ENCODE measurements at places on chromosomes 2 and 18.

DNA sequence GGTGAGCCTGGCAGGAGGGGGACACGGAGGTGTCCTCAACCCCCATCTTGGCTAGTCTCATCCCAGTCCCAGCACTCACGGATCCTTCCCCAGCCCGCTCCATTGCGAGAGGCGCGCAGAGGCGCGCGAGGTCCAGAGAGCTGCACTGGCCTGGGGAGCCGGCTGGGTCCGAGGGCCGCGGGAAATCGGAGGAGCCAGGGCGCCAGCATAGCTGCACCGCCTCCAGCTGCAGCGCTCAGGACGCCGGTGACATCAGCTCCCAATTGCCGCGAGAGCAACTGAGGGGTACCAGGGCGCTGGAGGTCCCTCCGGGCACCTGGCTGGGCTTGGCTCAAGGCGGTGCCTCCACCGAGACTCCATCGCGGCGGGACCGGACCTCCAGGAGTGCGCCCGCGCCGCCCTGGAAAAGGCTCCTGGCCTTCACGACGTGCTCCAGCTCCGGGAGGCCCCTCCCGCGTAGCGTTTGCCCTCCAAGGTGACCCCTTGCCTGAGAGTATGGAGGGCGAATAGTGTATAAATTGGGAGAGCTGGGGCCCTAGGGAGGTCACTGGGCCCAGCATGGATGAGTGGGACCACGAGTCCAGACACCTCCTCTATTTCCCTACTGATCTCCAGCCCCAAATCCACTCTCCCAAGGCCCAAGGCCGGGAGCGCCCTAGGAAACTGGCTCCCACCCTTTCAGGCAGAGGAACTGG lies 5.5 kb downstream of the RTKN start:
- no peak for DNase-seq

DNA sequence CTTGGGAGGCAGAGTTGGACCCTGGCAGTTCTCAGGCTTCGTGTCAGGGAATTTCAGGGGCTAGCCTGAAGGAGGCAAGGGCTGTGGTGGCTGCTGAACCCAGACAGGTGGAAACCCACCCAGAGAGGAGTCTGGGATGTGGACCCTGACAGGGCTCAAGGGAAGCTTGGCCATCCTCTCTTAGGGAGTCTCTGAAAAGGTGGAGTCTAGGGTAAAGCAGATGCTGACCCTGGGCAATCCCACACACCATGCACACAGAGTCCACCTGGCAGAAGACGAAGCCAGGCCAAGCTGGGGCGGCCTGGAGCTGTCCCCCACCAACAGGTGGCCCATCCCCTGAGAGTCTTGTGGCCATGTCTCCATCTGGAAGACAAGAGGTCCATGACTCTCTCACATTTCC lies 41.2 kb upstream of the TEX51 start:
- DNase-seq = no peak

DNA sequence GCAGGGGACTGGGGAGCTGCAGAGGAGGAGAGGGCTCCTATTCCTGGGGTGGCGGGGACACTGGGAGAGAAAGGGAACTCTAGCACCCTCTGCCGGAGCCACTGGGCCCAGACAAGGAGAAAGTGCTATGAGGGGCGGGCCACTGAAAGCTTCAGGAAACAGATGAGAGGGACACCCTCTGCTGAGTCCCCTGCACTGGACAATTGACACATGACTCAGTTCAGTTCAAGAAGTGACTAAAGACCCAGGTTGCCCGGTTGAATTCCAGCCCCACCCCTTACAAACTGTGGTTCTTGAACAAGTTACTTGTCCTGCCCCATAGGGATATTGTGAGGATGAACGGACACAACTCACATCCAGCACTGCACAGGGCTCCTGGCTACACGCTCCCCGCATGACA lies 5.0 kb downstream of the RUFY4 start:
- DNase-seq = no peak

- no peak for DNase-seq
These were observed 85.1 kb upstream of the ATL2 start for GRCh38 chr2:38462121-38462661.

DNA sequence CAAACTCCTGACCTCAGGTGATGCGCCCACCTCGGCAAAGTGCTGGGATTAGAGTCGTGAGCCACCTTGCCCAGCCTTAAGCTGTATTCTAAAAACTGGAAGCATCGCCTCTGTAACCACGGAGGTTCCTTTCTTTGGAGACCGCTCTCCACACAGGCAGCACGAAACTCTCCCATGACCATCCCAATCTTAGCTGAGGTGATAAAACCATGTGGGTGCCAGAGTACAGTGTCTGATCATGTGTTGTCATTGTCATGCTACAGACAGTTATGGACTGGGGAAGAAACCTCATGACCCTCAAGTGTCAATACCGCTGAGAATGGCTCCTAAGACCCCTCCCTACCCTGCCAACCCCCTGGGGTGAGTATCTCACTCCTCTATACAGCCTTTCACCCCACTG lies 41.4 kb upstream of the EPG5 start:
- DNase-seq = no peak

DNA sequence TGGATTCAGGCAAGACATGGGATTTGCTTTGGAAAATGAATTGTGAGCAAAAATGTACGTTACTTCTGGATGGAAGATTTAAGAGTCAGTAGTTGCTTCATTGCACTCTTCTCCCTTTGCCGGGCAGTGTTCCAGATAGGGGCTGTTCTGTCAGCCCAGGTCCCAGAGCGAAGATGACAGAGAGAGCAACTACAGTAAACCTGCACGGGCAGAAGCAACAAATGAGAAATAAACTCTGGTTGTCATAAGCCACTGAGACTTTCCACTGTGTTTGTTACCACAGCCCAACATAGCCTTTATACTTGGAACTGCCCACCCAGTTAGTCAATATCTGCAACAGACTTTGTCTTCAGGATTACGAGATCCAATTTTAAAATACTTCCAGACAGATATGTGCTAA lies 83.3 kb downstream of the CACNB4 start:
- no peak for DNase-seq

DNA sequence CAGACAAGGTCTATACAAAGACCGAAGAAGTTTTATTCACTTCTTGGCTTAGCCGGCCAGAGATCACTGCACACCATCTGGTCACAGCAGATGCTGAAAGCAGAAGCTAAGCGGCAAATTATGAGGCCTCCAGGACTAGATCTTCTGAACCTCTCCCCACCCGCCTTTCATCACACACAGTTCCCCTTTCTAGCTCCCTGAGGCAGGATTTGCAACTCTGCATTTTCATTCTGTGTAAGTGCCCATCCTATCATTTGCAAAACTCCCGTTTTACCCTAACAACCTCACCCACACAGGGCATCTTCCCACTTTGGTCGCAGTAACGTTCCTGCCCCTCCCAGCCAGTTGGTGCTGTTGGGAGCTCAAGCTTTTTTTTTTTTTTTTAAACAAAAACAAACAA lies 3.1 kb upstream of the MOB1A start:
- DNase-seq = no peak

DNA sequence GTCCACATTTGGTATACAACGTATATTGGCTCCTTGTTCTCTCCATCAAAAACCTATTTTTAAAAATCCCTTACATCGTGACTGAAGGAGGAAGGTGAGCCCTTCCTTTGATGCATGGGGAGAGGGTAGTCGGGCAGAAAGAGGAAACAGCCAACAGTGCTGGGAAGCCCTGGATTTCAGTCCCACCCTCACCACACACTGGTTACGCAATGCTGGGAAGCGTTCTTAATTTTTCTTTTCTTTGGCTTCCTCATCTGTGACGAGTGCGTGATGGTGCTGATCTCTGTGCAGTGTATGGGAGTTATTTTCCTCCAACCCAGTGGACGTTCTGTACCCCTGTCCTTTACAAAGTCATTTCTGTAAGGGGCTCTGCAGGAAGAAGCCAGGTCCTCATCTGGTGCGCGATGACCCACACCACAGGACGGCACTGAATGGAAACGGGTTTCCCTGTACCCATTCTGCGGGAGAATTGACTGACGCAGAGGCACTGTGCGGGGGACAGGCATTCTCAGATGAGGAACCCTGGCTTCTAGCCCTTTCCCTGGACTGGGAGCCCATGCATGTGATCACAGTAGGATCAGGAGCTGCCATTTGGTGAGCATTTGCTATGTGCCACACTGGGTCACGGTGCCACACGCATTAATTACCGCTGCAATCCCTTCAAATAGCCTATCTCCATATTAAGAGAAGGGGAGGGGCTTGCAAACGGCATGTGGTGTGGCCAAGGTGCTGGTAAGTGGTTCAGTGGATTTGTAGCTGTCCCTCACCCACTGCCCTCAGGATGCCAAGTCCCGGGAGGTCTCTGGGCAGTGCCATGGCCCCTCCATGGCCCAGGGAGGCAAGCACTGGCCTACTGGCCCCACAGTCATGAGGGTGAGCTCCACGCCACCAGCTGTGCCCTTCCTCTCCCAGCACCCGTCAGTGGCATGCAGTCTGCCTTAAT lies 4.3 kb downstream of the COLEC11 start:
- DNase-seq = no peak

- no peak for DNase-seq
These were observed 175.6 kb downstream of the MC4R start for GRCh38 chr18:60196836-60197606.

DNA sequence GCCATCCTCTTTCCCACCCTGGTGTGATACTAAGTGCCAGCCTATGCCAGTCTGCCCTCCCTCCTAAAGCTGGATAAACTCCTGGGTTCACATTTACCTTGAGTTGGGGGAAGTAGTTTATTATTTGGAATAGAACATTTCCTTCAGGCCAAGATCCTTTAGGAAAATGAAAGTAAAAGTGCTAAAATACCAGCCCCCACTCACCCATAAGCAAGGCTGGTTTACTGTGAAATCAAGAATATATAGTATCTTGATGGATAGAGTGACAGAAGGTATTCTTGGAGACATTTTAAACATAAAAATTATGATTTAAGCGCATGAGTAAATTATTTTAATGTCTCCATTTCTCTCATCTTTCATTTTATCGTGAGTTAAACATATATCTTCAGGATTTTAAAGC lies 27.1 kb downstream of the ZNF532 start:
- DNase-seq = no peak

- DNase-seq = no peak
These were observed 23.3 kb downstream of the SPTBN1 start for GRCh38 chr2:54479424-54479823.

GRCh38 chr18:21458310-21458709 lies 142.2 kb downstream of the ESCO1 start:
- no peak for DNase-seq

GRCh38 chr2:120526047-120526562 lies 180.2 kb downstream of the INHBB start:
- no peak for DNase-seq

DNA sequence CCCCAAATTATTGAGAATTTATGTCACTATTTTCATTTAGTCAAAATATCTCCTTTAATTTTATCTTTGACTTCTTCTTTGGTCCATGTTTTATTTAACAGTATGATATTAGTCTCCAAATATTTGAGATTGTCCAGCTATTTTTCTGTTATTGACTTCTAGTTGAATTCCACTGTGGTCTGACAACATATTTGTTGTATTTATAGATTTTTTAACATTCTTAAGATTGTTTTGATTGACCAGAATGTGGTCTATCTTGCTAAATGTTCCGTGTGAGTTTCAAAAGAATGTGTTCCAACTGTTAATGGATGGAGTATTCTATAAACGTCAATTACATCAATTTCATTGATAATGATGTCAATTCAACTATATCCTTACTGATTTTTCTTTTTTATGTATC lies 1452.1 kb downstream of the SUCLG1 start:
- DNase-seq = no peak

GRCh38 chr2:1642066-1642861 lies 102.1 kb downstream of the PXDN start:
- DNase-seq = no peak

DNA sequence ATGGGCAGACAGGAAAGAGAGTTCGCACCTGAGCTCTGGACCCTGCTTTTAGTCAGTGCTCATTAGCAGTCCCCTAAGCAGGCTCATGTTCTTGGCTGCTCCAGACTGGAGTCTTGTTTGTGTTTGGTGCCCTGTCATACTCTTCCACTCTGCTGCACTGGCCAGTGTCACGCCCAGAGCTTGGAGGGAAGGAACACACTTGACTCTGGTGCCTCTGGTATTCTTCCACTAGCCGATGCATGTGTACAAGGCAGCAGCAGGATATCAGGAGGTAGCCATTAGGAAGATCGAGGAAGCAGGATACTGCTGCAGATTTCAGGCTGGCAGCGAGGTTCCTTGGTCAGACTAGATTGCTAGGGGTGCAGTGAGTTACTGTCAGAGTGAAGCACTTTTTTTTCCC lies 81.4 kb upstream of the B3GNT2 start:
- DNase-seq = no peak

- no peak for DNase-seq
These were observed 73.7 kb downstream of the FTCDNL1 start for GRCh38 chr2:199777315-199777714.

DNA sequence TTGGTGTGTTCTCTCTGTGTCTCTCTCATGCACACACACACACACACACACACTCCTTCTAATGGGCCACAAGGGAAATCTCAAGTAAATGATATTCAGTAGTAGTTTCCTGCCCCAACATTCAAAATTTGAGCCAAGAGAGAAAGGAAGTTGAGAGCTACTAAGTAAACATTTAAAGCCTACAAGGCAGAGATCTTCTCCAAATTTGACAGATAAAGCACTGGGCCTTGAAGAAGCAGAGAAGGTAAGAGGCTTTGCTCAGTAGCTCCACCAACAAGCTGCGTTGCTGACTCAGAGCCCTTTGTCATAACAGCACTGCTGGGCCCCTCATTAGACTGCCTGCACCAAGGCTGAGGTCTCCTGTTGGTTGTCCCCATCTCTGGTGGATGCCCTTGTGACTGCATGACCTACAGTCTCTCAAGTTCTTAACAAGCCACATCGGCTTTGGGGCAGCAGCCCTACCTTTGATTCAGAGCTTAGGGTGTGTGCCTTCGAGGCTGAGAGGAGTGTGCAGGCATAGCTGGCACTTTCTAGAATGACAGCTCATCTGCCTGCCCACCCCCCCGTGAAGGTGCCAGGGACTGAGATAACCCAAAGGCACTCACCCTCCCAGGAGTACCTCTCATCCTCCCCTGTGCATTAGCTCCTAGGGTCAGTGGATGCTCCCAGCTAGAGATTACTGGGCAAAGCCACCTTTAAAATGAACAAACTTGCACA lies 32.3 kb upstream of the NEB start:
- peak; percentile 2 for DNase-seq

DNA sequence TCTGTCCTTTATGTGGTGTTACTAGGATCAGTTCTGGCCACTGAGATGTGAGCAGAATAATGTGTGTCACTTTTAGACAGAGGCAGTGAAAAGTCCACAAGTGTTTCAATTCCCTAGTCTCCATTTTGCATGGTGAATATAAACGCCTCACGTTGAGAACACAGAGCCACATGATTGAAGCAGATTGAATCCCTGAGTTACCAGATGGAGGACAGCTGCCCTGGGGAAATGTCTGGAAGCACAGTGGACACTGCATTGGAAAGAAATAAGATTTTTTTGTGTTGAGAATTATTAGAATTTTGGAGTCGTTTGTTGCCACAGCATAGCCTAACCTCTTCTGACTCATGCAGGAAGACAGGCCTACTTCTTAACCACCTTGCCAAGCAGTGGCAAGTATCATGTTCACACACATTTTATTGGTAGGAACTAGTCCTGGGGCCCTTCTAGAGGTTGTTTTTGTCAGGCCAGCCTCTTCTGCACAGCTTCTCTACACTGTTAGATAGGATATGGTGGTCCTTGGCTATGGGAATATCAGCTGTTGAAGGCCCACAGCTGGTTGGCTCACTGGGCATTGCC lies 188.6 kb downstream of the TMEM182 start:
- no peak for DNase-seq
